T-helper 1 cell (primary cell): ENCODE measurements at places on chromosomes 2 and 18.

DNA sequence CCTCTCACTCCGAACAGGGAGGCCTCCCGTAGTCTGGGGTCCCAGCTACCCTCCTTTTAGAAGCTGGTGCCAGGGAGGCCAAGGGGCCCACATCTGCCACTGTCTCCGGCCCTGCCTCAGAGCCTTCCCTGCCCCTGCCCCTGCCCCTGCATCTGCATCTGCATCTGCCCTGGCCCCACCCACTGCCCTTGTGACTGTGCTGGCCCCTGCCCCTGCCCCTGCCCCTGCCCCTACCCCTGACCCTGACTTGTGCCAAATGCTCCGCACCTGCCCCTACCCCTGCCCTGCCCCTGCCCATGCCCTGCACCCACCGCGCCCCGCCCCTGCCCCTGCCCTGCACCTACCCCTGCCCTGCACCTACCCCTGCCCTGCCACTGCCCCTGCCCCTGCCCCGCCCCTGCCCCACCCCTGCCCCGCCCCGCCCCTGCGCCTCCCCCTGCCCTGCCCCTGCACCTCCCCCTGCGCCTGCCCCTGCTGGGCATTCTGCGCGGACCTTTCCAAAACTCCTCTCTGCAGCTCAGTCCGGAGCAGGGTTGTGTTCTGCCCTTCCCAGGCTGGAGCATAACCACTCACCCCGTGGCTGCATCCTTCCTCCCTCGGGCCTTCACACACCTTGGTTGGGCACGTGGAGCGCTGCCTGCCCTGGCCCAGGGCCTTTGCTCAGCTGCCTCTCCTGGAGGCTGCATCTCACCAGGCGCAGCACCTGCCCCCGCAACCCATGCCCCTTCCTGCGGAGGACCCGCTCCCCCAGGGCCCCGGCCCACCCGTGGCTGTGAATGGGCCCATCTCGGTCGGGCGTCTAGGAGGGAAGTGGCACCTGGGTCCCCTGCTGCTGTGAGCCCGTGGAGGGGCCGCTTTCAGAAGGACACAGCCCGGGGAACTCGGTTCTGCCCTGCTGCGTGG lies 5.4 kb downstream of the SNTG2 start:
- DNase-seq, result no peak

- no peak for DNase-seq
These were observed 83.2 kb upstream of the RND3 start for GRCh38 chr2:150570712-150571111.

- no peak for DNase-seq
These were observed 37.4 kb downstream of the ANKMY1 start for GRCh38 chr2:240520130-240520973.

DNA sequence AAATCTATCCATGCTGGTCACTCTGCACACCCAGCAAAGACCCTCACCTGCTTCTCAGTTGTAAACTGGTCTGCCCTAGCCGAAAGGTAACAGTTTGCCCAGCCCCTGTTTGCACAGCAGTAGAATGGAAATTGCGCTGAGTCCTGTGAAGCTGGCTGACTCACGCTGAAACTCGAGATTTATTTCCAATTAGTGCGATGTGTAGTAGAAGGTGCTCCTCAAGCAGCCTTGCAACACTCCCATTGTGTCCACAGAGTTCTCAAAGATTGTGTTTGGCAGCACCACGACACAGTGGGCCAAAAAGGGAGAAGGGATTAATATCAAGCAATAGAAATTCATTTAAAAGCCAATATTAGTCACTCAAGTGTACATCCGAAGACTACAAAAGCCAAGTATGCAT lies 21.7 kb upstream of the APCDD1 start:
- no peak for DNase-seq

DNA sequence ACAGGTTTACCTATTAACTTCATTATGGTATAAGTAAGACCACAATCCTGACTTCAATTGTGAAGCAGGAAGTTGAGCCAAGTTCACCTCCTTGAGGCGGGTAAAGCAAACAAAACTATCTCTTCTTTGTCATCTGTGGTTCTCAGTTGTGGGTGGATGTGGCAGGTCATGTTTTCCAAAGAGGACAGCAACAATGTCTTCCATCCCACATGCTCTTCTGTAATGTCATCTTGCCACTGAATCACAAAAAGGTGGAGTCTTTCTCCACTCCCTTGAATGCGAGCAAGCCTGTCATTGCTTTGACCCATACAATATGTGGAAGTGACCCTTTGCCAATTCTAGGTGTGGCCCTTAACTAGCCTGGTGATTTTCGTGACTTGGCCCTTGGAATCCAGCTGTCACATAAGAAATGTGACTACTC lies 98.7 kb downstream of the GRB14 start:
- no peak for DNase-seq

GRCh38 chr2:24233321-24233720 lies 58.5 kb downstream of the FAM228A start:
- DNase-seq, result no peak

- DNase-seq, result no peak
These were observed 113.5 kb downstream of the EPHA4 start for GRCh38 chr2:221458578-221458977.

- DNase-seq, result no peak
These were observed 25.9 kb downstream of the SDC1 start for GRCh38 chr2:20198796-20199632.

- no peak for DNase-seq
These were observed 1.1 kb upstream of the MAT2A start for GRCh38 chr2:85537600-85538506.

GRCh38 chr2:52289741-52290140 lies 1257.8 kb upstream of the NRXN1 start:
- DNase-seq, result no peak

DNA sequence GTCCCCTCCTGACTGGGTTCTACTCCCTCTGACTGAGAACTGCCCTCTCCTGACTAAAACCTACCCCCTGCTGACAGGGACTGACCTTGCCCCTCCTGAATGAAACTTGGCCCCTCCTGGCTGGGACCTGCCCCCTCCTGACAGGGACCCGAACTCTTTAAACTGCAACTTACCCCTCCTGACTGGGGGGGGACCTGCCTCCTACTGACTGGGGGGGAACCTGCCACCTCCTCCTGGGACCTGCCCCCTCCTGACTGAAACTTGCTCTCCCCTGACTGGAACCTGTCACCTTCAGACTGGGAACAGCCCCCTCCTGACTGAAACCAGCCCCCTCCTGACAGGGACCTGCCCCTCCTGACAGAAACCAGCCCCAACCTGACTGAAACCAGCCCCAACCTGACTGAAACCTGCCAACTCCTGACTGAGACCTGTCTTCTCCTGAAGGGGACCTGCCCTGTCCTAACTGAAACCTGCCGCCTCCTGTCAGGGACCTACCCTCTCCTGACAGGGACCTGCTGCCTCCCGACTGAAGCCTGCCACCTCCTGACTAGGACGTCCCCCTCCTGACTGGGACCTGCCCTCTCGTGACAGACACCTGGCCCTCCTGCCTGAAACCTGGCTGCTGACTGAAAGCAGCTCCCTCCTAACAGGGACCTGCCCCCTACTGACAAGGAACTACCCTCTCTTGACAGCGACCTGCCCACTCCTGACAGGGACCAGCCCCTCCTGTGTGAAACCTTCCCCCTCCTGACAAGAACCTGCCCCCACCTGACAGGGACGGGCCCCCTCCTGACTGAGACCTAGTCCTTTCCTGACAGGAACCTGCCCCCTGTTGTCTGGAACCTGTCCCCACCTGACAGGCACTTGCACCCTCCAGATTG lies 87.1 kb downstream of the PXDN start:
- DNase-seq, result no peak

DNA sequence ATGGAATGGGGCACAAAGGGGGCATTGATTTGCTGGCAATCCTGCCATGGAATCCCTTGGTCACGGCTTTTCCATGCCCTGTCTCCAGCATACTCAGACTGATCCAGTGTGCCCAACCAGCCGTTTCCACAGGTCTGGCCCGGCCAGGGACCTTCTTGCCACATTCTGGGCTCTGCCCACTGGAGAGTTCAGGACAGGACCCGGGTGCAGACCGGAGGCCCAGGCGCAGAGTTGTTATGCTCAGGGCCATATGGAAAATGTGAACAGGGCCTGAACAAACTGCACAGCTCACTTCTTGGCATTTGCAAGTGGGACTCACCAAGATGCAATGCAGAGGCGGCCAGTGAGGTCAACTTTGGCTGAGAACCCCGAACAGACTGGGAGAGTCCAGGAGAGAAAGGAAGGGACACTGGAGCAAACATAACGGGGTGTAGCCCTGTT lies 15.6 kb upstream of the ASAP2 start:
- no peak for DNase-seq

GRCh38 chr2:85435981-85436835 lies 17.7 kb downstream of the SH2D6 start:
- no peak for DNase-seq

DNA sequence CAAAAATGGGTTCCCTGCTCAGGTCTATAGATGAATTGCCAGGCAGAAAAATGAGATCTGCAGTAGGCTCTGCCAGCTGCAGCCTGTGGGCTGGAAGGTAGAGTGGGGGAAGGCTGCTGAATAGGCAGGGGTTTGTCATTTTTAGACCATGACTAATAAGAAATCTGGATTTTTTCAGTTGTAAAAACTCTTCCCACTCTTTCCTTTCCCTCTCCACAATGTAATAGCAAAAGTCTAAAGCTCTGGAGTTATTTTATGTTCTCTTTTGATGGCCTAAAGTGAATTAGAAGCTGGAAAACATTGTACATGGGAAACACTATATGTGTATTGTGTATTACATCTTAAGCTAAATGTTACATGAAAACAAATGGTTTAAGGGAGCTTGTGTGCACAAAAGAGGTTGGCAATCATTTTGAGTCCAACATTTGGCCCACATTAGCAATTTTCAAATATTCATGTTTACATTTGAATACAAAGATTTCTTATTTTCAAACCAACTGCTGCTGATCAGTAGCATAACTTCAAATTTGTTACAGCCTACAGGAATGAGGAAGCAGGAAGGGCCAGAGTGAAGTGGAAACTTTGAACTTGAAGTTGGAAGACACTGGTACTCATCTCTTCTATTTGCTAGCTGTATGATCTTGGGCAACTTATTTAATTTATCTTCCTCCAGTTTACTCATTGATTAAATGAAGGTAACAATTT lies 407.1 kb downstream of the SLC4A3 start:
- DNase-seq, result no peak

- peak; percentile 10 for DNase-seq
These were observed 5.4 kb downstream of the HS6ST1 start for GRCh38 chr2:128313091-128313836.

DNA sequence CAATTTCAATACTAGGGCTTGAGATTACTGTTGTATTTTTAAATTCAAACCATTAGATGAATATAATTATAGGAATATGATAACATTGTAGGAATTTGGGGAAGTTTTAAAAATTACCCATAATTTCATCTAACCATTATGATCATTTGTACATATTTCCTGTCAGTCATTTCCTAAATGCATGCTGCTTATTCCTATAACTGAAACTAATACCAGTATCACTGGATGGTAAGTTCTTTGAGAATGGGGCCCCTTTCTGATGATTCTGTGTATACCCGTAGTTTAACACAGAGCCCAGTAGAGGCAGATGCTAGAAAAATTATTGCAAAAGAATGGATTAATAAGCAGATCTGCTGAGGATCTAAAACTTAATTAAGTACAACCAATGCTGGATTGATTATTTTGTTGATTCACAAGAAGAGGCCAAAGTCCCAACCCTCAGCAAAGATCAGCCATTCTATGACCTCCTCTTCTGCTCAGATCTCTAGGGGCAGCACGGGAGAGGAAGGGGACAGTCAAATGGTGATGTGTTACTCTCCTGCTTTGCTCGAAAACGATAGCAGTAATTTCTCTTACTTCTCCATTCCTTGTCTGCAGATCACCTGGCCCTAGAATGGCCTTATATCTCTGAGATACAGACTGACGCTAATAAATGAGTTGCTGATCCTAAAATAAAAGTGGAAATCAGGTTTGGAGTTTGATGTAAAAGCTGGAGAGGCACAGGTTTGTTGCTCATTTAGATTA lies 69.5 kb upstream of the PELI1 start:
- no peak for DNase-seq

DNA sequence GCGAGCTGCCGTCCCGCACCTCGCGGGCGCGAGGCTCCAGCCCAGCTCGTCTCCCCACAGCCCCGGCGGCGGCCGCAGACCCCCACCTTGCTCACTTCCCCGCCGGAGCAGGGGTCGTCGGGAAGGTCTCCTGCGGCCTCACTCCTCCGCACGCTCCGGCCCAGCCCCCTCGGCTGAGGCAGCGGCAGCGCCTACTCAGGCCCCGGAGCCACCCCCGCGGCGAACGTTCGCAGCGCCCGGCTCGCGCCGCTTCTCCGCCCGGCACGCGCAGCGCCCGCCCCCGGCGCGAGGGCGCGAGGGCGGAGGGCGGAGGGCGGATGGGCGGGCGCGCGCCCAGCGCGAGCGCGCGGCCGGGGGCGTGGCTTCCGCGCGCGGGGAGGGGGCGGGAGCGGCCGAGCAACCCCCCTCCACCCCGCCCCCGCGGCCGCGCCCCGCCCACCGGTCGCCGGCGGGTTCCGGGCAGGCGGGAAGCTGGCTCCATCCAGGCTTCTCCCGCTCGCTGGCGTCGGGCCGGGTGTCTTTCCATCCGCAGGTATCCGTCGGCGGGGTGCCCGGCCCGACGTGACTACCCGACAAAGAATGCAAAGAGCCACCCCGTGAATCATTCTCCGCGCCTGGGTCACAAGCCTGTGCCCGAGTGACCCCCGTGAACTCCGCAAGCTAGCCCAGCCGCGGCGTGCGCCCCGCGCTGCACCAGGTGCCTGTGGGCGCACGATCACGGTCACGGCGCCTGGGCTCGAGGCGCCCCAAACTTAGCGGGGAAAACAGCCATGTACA lies at the start of gene DTNB:
DTNB (minus strand) TSS at position 278 of the 777 bp plus-strand sequence. CDS start 20,917 bp downstream, outside the sequence.
- peak; percentile 83 for DNase-seq

DNA sequence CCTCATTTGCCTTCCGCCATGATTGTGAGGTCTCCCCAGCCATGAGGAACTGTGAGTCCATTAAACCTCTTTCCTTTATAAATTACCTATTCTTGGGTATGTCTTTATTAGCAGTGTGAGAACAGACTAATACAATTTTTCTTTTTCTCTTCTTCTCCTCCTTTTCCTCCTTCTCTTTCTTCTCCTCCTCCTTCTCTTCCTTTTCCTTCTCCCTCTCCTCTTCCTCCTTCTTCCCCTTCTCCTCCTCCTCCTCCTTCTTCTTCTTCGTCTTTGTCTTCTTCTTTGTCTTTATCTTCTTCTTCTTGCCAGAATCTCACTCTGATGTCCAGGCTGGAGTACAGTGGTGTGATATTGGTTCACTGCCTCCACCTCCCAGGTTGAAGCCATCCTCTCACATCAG lies 20.2 kb downstream of the SKA1 start:
- no peak for DNase-seq

GRCh38 chr18:49728542-49728941 lies 84.8 kb downstream of the ACAA2 start:
- DNase-seq, result no peak

GRCh38 chr2:214088536-214088935 lies 322.3 kb upstream of the VWC2L start:
- DNase-seq, result no peak

DNA sequence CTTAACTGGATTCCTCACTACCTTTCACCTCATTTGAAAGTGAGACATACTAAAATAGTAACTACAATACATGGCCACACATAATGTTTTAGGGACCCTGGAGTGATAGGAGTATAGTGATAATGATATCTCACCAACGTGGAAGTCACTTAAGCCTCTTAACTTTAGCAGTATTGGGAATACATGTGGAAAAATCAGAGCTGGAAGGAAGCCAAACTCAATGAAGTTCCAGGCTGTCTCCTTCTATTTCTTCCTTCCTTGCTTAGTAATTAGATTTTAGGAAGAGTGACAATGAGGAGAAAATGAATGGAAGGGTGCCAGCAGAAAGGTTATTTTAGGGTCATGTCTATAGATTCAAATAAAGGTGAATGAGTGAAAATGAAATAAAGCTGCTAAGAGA lies 387.3 kb downstream of the PLCL1 start:
- DNase-seq, result no peak

- DNase-seq, result no peak
These were observed 21.4 kb downstream of the SALL3 start for GRCh38 chr18:79000997-79001396.
